C1 segment of cervical spinal cord (tissue), 14 donors: ENCODE measurements at places on chromosomes 13 and 19.

DNA sequence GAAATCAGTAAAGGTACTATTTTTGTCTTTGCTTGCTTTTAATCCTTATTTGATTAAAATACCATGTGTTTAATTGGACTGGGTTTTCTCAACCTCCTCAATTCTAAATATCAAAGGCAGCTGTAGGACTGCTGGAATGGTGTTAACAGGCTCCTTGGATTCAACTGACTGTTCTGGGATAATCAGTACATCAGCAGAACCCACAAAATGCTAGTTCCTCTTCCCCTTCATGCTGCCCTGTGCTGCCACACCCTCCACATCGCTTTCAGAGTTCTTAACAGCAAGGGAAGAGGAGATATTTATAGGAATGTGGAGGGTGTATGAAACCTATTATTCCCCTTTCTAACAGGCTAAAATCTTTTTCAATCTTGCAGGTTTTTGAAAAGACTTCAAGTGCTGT lies 82.4 kb downstream of the KCTD12 start:
- DNase-seq, result no peak

- DNase-seq, result no peak
Observed at GRCh38 chr13:76790980-76791819, 95.0 kb downstream of the KCTD12 start.

- peak; percentile 82 for DNase-seq
Observed at GRCh38 chr19:13060964-13061927, 41.4 kb downstream of the LYL1 start.

DNA sequence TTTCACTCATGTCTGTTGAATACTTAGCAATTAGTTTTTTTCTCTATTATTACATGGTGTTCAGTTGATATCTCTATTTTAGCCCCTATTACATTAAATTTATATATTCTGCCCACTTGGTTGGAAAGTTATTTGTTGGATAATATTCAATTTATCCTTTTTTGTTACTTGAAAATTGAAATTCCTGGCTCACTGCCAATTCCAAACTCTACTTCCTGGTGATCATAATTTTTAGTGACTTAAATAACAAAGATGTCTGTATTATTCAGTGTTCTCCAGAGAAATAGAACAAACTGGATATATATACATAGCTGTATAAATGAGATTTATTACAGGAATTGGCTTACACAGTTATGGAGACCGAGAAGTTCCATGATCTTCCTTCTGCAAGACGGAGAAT lies 93.6 kb downstream of the GPC5 start:
- no peak for DNase-seq

DNA sequence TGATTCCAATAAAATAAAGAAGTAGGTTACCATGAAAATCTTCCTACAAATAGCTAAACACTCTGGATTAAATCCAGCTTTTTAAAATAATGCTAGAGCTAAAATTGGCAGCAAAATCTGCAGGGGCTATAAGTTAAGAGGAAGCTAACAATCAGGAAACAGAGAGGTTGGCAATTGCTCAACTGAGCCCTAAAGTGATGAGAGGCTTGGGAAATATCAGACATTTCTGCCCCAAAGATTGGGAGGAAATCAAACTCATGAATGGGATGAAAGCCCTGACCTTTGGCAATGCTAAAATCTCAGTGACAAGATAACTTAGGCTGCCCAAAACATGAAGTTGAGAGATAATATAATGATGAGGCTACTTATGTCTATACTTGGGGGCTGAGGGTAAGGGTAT lies 1437.9 kb downstream of the EFNB2 start:
- DNase-seq, result no peak

- DNase-seq, result no peak
Observed at GRCh38 chr19:17125062-17125727, 49.6 kb downstream of the MYO9B start.

DNA sequence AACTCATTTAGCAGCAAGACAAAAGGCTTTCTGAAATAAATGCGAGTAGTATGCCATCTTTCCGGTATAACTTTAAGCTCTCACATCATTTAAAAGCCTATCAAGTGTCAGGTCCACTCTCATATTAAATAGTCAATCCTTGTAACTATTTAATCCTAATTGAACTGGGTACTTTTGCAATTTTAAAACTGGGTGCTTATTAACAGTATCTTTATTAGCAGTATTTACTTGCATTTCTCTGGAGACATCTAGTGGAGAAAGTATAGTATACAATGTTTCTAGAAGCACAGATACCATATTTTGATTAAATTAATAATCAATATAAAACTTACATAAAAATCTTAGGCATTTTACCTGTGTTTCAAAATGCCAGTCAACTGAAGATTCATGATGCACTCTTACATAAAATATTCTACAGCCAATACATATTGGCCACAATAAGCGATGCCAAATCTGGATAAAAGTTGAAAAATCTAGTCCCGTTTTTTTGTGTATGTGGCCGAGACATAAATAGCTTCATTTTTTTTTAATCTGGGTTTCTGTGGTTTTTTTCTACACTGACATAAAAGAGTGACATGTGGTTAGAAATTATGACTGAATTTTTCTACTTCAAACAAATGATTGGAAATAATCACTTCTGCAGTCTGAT lies 4.3 kb upstream of the POSTN start:
- no peak for DNase-seq

DNA sequence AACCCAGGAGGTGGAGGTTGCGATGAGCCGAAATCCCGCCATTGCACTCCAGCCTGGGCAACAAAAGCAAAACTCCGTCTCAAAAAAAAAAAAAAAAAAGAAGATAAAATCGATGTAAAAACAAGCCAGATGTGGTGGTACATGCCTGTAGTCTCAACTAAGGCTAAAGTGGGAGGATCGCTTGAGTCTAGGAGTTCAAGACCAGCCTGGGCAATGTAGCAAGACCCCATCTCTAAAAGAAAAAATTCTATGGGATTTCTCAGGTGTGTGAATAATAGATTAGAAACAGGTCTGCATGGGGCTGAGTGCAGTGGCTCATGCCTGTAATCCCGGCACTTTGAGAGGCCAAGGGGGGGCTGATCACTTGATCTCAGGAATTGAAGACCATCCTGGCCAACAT lies 11.1 kb downstream of the PGPEP1 start:
- no peak for DNase-seq

- no peak for DNase-seq
Observed at GRCh38 chr19:6413291-6413690, 11.3 kb downstream of the KHSRP start.

GRCh38 chr13:101412076-101412475 lies 4.2 kb downstream of the NALCN start:
- no peak for DNase-seq

DNA sequence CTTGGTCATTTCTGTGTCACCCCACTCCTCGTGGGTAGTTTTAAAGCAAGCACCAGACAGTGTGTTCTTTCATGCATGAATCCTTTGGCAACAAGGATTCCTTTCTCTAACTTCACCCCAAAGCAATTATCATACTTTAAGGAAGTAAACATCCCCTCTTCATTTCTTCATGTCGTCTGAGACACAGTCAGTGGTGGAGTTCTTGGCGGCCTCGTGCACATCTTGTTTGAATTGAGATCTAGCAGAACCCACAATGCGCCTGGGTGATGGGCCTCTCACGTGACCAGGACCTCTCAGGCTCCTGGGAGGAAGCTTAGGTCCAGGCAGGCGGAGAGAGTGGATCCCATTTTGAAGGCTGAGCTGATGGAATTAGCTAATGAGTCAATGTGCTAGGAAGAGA lies 2.6 kb downstream of the ACSBG2 start:
- DNase-seq, result no peak

DNA sequence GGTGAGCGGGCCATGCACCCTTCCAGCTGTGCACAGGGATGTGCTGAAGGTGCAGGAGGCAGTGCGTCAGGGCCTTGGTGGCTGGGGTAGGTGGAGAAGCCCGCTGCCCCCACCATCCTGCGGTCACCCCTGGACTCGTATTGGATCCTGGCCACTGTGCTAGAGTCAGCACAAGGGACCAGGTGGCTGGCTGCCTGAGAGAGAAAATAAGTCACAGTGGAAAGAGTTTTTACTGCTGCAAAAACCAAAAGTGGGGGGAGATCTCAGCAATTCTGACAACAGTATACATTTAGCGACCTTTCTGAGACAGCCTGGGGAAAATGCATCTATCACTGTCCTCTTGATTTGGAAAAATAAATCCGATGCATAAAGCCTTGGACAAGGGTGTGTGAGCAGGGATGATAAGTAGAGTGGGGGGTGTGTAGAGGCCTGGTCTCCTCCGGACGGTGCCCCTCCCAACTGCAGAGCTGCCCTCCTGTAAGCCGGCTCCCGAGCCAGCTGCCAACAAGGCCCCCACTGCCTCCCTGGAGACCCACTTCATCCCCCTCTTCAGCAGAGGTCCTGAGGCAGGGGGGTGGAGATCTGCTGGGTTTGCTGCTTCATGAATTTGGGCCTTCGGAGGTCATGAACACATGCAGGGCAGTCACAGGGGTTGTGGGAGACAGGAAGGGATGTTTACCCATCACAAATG lies 84.2 kb downstream of the SLC7A1 start:
- no peak for DNase-seq

GRCh38 chr13:34864671-34865070 lies 77.4 kb upstream of the NBEA start:
- DNase-seq, result no peak

DNA sequence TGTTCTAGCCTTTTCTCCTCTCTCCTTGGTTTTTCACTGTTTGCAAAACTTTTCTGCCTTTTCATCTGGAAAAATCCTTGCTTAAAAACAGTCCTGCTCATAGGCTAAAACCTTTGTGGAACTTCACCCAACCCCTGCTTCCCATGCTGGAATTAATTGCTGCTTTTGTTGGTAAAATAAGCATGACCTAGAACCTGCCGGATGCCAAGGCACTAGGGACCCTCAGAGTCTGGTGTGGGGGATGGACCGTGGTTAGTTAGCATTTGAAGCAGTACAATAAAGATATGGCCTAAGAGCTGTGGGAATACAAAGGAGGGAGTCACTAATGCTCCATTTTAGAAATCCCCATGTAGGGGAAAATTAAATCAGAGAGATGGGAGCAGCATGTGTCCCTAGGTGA lies 326.3 kb downstream of the KCNRG start:
- DNase-seq, result no peak

DNA sequence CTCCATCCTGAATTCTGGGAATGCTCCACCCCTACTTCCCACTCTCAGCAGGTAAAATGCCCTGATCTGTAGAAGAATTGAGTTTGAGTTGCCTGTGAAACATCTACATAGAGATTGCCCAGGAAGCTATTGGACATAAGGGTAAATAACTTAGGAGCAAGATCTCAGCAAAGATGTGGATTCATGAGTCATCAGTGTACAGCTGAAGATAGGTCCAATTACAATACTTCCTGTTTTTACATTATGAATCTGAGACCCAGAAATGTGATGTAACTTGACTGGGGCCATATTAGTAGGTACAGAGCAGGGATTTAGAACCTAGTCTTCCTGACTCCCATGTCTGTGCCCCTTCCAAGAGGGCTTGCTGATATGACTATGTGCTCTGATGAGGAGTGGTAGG lies 79.4 kb upstream of the FNDC3A start:
- DNase-seq, result no peak

GRCh38 chr19:7428651-7429113 lies 60.2 kb downstream of the PEX11G start:
- DNase-seq, result no peak

DNA sequence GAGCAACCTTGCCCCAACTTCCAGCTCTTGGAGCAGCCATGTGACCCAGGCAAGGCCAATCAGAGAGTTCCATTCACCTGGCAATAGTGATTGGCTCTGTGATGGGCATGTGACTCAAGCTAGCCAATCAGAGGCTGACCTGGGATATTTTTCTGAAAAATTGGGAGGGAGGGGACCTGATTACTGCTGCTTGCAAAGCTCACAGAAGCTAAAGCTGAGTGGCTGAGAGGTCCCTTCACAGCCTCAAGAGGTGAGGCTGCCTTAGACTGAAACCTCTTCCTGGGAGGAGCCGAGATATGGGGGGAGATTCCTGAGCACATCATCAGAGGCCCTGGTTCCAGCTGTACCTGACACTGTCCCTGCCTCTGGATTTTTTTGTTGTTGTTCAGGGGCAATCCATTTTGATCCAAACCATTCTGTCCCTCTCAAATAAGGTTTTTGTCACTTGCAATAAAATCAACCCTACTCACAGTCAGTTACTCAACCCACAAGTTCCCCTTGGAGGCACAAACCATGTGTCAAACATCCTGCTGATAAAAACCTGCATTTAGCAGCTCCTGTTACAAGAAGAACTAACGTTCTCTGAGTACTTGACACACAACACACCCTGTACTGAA lies 4.8 kb downstream of the CIB3 start:
- no peak for DNase-seq

DNA sequence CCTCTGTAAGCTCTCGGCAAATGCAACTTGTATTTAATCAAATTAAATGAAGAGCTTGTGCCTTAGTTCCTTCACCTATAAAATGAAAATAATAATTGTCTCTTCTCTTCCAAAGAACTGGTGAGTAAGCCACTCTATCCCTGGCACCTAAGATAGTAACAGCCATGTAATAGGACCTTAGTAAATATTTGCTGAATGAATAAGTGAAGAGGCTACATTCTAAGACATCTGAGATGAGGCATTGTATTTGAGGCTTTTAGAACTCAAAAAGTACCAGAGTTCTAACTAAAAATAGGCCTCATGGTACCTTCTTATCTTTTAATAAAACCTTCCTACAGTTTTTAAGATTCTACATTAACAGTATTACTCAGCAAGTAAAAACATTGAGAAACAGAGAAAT lies 17.3 kb upstream of the DCLK1 start:
- no peak for DNase-seq

GRCh38 chr13:33270895-33271538 lies 14.5 kb downstream of the STARD13 start:
- DNase-seq, result no peak

DNA sequence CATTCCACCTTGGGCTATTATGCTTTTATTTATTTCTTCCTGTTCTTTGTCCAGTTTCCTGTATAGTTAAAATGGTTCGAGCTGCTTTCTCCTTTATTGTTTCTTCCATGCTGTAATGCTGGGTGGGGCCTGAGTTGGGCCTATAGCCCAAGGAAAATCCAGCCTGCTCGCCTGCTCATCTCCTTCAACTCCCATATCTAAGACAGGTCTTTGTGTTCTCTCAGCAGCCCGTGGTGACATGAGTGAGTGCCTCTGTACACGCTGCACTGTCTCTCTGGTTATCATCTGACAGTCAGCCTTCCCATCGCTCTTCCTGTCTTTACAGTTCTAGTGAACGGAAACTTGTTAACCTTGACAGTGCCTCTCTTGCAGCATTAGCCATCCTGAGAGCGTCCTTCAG lies 221.9 kb upstream of the SLC10A2 start:
- no peak for DNase-seq

GRCh38 chr13:77859450-77859849 lies 59.2 kb downstream of the EDNRB start:
- DNase-seq, result no peak
